WTC11 (cell line): ENCODE measurements at places on chromosomes 4 and X.

- no peak for DNase-seq
Observed at GRCh38 chrX:47351706-47352105, 18.7 kb upstream of the ZNF157 start.

- no peak for DNase-seq
Observed at GRCh38 chrX:154016366-154017076, 3.2 kb downstream of the IRAK1 start.

DNA sequence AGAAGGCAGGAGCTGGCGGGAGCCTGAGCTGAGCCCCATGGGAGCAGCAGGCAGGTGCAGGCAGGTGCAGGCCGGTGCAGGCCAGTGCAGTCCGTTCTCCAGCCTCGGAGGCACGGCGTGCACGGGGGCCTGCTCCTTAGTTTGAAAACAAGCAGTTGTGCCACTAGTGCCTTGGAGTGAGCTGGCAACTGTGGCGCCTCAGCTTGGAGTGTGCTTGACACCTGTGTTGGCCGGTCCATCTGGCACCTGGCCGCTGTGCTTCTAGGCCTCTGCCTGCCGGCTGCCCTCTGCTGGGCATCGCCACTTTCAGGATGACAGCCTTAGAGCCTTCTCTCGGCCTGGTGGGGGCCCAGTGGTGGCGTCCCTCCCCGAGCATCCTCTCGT is 47.9 kb downstream of the RGS12 start:
- no peak for DNase-seq

GRCh38 chr4:25180524-25181131 is 20.4 kb upstream of the SEPSECS start:
- DNase-seq, result peak; percentile 28

DNA sequence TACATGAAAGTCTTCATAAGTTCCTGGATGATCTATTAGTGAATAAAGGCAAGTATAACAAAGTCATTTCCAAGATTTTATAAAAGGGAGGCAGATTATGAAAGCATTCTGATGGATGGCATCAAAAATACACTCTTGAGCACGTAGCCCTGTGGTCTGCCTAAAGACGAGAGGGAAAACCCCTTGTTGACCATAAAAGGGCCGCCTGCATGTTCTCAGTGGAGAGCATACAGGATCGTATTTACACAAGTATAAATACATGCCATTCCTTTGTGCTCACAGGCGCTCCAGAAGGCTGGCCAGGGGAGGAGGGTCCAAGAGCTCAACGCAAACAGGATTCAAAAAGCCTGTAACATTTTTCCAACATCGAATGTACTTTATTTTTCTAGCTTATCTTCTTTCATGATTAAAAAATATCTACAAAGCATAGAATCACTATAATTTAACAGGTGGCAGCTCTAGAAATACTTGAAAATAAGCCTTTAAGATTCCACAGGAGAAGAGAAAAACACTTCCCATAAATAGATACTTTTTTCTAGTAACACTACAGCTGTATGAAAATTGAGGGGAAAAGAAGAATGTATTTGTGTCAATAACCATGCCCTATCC is 29.6 kb downstream of the PDGFC start:
- DNase-seq, result peak; percentile 35

- no peak for DNase-seq
Observed at GRCh38 chr4:56086561-56086960, 137.8 kb downstream of the CEP135 start.

- DNase-seq, result no peak
Observed at GRCh38 chr4:20299515-20299914, 47.8 kb downstream of the SLIT2 start.

- no peak for DNase-seq
Observed at GRCh38 chr4:120446051-120446567, 379.5 kb upstream of the MAD2L1 start.

GRCh38 chr4:147084861-147085260 is 139.2 kb upstream of the TTC29 start:
- DNase-seq, result no peak

DNA sequence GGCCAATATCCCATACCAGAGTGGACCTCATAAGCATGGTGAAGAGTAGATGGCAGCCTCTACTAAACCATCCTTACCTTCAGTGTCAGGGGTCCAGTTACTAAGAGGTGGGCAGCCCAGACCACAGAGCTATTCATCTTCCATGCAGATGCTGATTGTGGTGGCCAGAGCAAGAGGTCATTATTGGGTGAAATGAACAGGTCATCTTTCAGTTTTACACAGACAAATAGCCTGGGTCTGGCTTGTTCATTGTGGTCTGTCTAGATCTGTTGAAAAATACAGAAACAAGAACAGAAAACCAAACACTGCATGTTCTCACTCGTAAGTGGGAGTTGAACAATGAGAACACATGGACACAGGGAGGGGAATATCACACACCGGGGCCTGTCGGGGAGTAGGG is 71.3 kb downstream of the PAK3 start:
- DNase-seq, result no peak

DNA sequence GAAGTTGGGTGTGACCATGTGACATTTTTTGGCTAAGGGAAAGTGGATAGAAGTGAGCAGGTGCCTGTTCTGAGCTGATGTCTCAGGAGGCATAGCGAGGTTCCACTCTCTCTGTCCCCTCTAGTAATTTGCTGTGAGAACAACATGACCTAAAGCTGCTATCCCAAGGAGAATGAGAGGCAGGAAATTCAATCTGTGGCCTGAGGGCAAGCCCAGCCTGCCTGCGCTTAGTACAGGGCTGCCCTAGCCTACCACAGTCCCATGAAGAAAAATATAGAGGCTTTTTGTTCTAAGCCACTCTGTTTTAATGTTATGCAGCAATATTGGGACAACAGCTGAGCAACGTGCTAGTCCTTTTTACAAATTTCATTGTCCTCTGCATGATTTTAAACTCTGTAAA is 193.1 kb downstream of the LDB2 start:
- DNase-seq, result no peak

GRCh38 chrX:111319451-111319850 is 49.2 kb upstream of the CAPN6 start:
- DNase-seq, result no peak

DNA sequence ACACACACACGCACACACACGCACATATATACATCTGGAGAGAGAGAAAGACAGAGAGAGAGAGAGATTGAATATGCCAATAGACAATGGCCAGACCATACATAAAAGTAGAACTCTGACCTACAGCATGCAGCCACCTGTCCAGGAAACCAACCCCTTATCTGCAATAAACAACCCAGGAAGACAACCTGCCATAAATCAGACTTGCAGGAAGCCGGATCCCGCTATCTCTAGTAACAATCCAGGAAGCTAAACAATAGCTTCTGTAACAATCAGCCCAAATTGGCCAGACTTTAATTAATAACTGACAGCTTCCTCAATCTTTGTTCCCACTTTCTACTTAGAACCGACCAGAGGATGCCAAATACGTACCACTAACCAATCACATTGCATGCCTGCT is 173.2 kb downstream of the LDB2 start:
- no peak for DNase-seq

GRCh38 chrX:147735364-147735763 is 176.4 kb upstream of the FMR1 start:
- DNase-seq, result no peak

DNA sequence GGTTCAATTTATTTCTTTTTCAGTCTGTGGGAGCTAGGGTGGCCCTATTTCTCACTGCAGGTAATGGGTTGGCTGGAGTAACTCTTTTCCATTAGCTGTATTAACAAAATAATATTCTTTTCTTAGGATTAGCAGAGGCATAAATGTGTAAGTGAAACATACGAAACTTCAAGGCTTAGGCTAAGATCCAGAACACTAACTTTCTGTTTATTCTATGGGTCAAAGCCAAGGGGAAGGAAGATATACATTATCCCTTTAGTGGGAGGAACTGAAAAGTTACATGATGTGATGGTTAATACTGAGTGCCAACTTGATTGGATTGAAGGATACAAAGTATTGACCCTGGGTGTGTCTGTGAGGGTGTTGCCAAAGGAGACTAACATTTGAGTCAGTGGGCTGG is 66.4 kb downstream of the DCAF8L2 start:
- no peak for DNase-seq

DNA sequence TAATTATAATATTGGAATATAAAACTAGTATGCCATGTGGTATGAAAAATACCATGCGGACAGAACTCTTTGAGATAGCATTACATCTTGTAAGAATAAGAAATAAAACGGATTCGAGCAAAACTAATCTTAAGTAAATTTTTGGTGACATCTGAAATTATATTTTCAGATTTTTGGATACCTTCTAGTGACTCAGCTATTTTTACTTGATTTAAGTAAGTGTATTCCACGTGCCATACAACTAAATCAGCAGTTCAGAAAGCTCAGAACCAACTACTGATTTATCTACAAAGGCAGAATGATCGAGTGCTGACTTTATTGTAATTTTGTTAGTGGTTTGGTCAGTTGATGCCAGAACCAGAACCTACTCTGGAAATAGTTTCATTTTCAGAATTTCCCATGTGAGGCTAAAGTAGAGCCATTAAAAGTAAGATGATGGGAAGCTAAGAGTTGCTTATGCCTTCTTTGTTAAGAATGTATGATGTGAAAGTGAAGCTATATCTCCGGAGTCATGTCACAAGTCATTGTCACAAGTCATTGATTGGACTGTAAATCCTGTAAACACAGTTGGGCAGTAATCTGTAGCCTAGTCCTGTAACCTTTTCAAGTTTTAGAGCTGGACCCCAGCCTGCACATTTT is 4.0 kb downstream of the ING2 start:
- no peak for DNase-seq

DNA sequence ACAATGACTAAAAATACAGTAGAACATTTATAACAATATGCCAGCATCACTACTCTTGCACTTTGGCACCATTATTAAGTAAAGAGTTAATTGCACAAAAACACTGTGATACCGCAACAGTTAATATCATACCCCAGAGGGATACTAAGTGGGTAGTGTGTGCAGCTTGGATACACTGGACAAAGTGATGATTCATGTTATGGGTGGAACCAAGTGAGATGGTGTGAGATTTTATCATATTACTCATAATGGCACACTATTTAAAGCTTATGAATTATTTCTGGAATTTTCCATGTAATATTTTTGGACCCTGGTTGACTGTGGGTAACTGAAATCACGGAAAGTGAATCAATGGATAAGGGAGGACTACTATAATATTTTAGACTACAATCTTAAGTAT is 265.3 kb downstream of the PCDH18 start:
- DNase-seq, result no peak

DNA sequence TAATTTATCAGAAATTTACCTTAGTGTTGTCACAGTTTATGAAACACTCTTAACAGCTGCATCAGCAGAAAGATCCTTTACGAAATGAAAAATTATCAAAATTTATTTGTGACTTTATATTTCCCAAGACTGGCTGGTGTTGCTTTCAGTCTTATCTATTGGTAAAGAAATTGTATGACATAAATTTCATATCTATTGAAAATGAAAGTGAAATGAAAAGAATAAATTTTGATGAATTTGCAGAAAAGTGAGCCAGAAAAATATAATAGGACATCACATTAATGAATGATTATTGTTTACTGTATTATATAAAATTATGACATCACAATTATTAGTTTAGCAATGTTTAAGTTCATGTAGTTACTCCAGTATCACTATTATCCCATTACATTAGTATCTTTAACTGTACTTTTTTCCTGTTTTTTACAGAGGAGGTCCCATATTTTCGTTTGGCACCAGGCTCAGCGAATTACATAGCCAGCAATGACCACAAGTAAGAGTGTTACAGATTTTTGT is 13.2 kb upstream of the TMEM165 start:
- DNase-seq, result no peak

DNA sequence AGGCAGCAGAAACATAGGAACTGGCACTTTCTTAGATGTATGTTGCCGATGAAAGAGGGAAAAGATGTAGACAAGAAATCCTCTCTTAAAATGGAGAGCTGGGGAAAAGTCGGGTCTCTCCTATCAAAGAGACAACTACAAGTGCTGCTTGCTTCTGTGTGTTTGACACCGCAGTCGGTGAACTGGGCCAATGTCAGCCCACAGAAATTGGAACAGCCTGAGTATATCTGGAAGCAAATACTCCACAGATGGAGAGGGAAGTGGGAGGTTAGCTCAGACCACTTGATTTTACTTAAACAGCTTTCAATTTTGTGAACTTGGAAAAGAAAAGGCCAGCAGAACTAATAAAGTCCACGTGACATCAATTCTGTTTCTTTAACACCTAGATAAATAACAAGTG is 230.9 kb upstream of the FAT1 start:
- DNase-seq, result no peak

GRCh38 chrX:109372716-109373115 is 109.2 kb downstream of the GUCY2F start:
- DNase-seq, result no peak

- DNase-seq, result no peak
Observed at GRCh38 chr4:53889326-53890055, 174.9 kb downstream of the CHIC2 start.

DNA sequence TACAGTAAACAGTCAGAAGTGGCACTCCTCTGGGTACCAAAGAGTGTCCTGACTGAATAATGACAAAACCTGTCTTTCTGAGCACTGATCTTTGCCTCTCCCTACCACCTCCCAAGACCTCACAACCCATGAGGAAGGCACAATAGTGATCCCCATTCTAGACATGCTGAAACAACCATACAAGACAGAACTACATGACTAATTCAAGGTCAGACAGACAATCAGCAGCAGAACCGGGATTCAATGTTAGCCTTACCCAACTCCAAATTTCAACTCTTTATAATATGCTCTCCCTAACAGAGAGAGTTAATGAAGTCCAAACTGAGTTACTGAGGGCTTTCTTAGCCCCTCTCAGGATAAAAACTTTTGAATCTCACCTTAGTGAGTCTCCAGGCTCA is 71.0 kb downstream of the IRF2 start:
- DNase-seq, result no peak

DNA sequence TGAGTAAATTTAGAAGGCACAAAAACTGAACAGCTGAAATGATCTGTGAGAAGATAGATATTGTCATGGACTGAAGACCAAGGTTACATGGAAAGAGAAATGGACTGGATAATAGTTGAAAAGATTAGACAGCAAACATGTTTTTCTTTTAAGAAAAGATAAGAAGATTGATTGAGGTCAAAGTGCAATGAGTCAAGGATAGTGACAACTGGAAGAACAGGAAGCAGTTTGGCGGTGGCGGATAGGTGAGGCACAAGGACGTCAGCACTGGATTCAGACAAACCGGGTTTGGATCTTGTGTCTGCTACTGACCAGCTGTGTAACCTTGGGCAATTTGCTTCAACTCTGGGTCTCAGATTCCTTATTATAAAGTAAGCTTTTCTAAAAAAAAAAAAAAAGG is 2.0 kb upstream of the HPGD start:
- no peak for DNase-seq

DNA sequence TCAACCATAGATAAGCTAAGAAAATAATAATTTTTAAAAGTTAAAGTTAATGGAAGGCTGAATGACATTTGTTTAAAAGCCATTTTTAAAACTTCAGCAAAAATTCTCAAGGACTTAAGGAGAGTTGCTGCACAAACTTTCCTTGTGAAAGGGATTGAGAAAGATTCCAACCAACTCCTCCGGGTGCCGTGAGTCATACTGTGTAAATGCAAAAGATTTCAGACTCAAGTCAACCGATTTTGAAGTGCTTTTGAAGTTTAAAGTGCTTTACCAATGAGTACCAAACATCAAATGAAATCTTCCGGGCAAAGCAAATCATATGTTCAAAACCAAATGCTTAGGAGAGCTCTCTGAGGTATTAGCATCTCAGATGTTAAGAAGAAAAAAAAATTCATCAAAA is 31.4 kb downstream of the VCX2 start:
- DNase-seq, result no peak

- DNase-seq, result no peak
Observed at GRCh38 chr4:16199093-16199492, 27.2 kb downstream of the TAPT1 start.

- DNase-seq, result no peak
Observed at GRCh38 chrX:71953391-71953790, 42.7 kb downstream of the NHSL2 start.
